Stimulated activated CD4-positive, alpha-beta T cell treated with anti-CD3 and anti-CD28 coated beads, Interleukin-2, amount 100 ng/mL, for 4 hours (primary cell): ENCODE measurements at places on chromosomes 12 and 14.

GRCh38 chr14:29716150-29716549 is 211.5 kb downstream of the PRKD1 start:
- DNase-seq = no peak

- no peak for DNase-seq
Observed at GRCh38 chr14:54322701-54323337, 74.0 kb upstream of the CDKN3 start.

GRCh38 chr12:114996382-114996781 is 312.4 kb upstream of the TBX3 start:
- DNase-seq = no peak

GRCh38 chr14:45743884-45744283 is 490.9 kb upstream of the MIS18BP1 start:
- no peak for DNase-seq

DNA sequence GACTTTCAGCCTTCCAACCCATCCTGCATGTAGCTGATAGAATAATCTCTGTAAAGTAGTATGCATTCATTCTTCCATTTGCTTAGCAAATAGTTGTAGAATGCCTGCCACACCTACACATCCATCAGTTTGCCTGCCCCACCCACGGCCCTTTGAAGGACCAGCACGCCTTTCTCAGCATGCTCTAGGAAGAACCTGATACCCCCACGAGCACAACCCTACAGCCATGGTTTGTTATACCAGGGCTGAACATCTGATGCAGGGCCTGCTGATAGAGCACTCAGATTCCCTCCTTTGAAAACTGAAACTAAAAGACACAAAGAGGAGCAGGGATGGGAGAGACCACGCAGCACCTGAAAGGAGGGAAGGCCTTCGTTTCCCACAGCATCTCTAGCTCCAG is 205.1 kb downstream of the ANO2 start:
- no peak for DNase-seq

DNA sequence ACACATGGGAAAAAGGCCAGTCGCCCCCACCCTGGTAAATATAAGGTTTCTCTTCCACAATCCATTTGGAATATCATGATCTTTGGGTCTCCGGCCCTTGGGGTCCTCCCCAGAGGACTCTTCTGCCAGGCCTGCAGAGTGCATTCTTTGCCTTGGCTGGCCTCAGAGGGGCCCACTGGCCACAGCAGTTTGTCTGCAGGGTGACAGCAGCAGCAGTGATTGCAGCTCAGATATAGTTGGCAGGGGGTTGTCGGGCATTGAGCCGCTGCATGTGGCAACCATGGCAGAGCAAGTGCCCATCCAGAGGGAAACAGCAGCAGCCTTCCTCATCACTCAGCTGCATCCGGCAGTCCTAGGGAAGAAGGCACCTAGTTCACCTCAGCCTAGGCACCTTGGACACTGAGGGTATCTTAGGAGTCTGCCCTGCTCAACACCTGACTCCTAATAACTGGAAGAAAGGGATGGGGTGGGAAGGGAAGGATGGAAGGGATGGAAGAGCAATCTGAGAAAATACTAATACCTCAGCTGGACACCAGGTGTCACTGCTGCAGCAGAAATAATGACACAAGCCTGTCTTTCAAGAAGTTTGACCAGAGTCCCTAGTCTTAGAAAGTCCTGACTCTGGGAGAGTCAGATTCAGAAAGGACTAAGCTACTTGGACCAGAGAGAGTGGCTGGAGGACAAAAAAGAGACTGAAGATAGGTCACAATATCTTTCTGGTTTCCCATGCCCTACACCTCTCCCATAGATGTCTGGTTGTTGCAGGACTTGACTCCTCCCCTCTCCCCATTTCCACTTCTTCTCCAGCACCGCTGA is 8.9 kb downstream of the AJUBA start:
- no peak for DNase-seq

DNA sequence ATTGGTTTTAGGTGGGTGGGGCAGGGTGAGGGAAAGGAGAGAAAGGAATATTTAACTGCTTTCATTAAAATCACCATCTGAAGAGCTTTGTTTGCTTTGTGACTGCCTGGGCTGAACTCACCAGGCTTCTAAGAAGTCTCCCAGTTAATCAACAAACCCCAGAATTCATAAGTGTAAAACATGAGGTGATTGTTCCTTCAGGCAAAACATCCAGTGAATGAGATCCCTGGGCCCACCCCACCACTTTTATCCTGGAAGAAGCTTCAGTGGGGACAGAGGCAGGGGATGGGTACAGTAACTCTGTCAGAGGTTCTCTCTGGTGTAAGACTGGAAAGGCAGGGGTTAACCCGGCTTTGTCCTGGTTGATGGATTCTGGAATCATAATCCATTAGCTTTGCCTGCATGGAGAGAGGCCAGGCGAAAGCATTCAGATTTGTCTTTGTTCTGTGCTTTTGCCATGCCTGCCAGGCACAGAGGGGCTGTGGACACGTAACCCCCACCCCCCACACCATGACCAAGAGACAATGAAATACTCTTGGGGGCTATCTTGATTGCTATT is 16.7 kb downstream of the PDE1B start:
- DNase-seq = no peak

- DNase-seq = no peak
Observed at GRCh38 chr14:36020120-36021029, 156.1 kb downstream of the PTCSC3 start.

GRCh38 chr14:63677891-63678379 is 36.3 kb upstream of the WDR89 start:
- DNase-seq = no peak

DNA sequence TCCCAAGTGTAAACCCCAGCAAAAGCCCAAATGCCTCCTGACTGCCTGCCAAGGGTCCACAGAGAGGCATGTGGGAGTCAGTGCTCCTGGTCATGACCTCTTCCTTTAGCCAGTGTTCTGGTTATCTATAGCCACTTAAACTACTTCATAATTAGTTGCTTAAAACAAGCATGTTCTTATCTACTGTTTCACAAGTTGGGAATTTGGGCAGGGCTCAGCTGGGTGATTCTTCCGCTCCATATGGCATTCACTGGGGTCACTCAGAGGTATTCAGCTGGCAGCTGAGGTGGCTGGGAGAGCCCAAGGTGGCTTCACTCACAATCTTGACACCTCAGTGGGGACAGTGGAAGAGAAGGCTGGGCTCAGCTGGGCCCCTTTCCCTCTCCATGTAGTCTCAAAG is 184.0 kb upstream of the RGS6 start:
- DNase-seq = no peak

GRCh38 chr14:63276492-63277342 is 42.0 kb downstream of the GPHB5 start:
- no peak for DNase-seq

DNA sequence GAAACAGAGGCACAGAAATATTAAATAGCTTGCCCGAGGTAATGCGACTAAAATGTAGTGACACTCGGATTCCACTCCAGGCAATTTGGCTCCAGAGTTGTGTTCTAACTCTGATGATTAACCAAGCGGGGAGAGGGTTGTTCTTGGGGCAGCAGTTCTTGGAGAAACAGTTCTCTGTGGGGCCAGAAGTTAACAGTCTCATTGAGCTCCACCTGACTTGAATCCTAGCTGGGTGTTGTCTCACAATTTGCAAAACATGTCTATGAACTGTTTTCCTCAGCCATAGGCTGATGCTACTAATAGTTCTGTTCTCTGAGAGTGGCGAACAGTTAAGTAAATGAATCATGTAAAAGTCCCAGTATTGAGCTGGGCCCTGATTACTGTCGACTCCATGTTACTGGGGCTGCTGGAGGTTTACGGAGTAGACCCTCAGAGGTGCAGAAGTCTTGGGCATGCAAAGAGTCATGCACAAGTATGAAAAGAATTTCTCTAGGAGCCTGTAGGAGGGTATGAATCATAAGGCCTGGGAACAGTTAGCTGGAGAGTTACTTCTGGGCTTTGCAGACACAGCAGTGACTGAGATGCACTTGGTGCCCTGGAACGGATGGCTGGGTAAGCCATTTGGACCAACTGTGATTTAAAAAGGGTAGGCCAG is 15.4 kb upstream of the NIN start:
- DNase-seq = no peak

DNA sequence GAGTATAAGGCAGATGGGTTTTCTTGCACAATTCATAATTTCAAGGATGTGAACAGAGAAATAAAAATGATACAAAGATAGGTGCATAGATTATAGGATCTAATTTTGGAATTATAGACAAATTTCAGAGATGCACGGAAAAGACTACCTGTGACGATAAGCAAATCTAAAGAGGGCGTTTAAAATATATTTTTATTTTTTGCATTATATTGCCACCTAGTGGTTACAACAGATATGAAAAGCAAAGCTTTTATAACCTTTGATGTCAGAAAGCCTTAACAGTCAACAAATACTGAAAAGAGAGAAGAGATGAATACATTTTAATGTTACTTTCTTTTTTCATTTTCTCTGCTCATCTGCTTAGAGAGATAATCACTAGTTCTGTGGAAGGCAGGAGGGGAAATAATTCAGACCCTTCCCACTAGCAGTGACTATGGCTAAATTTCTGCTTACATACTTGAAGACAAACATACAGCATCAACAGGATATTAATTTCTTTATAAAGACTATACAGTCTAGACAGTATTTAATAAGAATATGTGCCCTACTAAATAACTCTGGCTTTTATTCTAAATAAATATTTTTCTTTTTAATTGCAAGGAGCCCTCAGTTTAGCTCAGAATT is 46.3 kb downstream of the NTS start:
- DNase-seq = no peak

DNA sequence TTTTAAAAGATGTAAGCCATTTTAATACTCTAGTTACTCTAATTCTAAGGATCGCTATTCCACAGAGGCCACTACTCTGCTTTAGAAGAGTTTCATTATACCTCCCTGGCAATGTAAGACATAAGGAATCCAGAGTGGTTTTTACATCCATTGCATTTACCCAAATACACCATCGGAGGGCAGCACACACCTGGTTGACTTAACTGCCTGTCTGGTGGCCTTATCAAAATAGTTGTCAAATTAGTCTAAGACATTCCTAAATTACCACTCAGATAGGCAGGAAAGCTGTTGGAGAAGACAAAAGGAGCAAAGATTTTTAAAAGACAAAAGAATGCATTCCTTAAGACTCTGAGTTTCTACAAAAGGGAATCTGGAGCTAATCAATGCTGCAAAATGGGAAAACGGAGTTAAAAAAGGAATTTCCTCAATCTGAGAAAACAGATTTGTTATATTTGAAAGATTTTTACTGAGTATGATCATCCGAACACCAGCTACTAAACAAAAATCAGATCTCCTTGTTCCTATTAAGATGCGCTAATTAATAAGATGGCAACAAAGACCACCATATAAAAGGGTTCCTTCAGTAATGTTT is 33.8 kb upstream of the FGD4 start:
- DNase-seq = peak; percentile 7

DNA sequence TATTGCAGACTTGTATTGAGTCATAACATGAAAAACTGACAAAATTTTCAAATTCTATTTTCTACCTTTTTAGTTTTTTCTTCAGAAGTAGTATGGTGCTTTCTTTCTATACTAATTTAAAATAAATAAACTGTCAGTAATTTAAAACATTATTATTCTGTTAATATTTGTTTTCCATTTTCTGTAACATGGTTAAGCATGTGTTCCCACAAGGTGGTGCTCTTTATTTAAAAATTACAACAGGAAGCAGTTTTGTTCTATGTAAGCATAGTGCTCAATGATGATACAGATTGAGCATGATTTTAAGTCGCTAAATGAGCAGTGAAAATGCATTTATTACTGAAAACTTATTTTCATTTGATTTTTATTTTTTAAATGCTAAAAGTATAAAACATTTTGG is 114.6 kb downstream of the PPFIA2 start:
- DNase-seq = no peak

DNA sequence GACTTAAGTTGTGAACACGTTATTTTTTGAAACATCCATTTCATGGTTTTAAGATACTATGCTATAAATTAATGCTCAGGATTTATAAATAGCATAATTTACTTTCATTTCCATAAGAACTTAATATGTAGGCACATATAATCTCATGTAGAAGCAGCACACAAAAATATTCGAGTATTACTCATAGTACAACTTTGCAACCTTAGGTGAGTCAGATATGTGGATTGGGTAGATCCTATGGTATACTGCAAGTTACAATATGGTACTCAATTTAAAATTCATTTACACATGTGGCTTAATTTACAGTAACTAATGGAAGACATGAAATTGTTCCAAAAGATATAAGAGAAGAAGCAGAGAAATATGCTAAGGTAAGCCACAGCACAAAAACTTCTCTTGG is 26.0 kb downstream of the PSMA3 start:
- DNase-seq = no peak

GRCh38 chr14:71187633-71188356 is 280.5 kb downstream of the PCNX1 start:
- DNase-seq = no peak

DNA sequence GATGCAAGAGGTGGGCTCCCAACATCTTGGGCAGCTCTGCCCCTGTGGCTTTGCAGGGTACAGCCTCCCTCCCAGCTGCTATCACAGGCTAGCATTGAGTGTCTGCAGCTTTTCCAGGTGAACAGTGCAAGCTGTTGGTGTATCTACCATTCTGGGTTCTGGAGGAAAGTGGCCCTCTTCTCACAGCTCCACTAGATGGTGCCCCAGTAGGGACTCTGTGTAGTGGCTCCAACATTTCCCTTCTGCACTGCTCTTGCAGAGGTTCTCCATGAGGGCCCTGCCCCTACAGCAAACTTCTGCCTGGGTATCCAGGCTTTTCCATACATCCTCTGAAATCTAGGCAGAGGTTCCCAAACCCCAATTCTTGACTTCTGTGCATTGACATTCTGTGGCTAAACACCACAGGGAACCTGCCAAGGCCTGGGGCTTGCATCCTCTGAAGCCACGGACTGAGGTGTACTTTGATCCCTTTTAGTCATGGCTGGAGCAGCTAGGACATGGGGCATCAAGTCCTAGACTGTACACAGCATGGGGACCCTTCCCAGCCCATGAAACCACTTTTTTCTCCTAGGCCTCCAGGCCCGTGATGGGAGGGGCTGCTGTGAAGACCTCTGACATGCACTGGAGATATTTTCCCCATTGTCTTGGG is 24.0 kb upstream of the SLC38A1 start:
- DNase-seq = no peak

DNA sequence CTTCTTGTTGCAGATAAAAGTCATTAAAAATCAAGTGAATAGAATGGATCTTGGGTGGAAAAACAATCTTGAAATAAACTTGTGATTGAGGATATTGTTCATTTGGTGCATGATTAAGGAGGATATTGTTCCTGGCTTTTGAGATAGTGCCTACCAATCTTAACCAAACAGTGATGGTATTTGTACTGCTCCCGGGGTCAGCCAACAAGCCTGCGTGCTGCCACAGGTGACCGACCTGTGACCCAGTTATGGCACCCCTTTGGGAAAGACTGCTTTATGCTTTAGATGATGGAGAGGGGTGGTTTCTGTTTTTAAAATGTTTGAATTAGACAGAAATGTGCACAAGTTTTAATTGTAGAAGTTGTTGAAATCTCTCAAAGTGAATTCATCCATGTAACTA is 41.6 kb downstream of the SUDS3 start:
- no peak for DNase-seq

GRCh38 chr12:118315821-118316220 is 56.9 kb downstream of the TAOK3 start:
- no peak for DNase-seq

GRCh38 chr12:125053821-125054220 is 11.4 kb upstream of the AACS start:
- DNase-seq = no peak

GRCh38 chr12:81797100-81797499 is 38.0 kb upstream of the PPFIA2 start:
- no peak for DNase-seq
